LNCaP clone FGC (cell line): ENCODE measurements at places on chromosomes 1 and 21.

DNA sequence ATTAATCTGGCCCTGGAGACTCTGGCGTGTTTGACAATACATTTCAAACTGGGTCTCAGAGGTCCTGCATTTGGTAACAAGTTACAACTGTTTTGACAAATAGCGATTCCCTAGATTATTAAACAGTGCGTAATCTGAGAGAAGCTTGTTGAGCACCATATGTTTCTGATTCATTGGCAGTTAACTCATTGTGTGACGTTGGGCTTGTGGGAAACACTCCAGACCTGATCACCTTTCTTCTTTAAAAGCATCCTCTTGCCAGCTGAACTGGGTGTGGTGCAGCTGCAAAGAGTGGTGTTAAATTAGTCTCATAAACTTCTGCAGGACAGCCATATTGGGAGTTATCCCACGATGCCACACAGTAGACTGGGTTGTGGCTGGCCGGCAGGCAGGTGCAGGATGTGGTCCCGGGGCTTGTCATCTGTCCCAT is 82.7 kb downstream of the CDC7 start:
- DNase-seq: no peak

DNA sequence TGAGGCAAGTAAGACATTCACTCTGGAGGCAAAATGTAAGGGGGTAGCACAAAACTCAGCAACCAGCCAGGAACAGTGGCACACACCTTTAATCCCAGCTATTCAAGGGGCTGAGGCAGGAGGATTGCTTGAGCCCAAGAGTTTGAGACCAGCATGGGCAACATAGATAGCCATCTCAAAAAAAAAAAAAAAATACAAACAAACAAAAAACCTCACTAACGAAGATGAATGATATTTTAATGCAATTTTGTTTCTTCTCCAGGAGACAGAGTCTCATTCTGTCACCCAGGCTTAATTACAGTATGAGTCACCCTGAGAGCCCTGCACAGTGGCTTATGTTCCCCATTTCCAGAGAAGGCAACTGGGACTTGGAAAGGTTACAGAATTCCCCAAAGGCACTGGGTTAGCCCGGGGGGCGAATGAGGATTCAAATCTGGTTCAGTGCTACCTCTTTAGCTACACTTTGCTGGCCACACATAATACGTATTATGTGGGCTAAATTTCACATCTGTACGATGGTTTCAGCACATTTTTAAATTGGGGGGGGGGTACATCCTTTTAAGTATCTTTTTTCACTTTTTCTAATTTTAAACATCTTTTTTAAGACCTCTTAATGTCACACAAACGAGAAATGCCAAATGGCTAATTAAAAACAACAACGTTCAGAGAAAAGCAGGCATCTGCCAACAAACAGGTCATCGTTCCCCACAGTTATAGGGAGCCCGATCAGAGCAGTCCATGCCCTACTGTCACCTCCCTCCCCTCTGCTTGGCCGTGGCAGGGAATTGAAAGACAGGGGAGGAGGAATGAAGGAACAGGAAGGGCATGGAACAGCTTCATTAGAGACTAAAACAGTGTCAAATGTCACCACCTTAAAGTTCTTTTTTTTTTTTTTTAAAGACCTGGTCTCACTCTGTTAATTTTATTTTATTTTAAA is 3.5 kb downstream of the CELA2A start:
- no peak for DNase-seq

GRCh38 chr1:80154176-80154575 is 1147.6 kb upstream of the ADGRL4 start:
- no peak for DNase-seq

GRCh38 chr1:91803847-91804545 is 82.0 kb downstream of the TGFBR3 start:
- no peak for DNase-seq

DNA sequence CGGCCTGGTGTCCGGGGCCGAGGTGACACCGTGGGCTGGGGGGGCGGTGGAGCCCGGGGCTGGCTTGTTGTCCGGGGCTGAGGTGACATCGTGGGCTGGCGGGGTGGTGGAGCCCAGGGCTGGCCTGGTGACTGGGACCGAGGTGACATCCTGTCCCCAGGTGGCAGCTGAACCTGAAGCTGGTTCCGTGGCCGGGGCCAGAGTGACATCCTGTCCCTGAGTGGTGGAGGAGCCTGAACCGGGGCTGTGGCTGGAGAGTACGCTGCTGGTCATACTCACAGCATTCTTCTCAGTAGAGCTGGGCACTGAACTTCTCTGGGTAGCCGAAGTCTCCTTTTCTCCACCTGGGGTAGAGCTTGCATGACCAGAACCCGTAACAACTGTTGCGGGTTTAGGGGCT is 15.8 kb downstream of the THBS3 start:
- no peak for DNase-seq

- no peak for DNase-seq
Measured at GRCh38 chr1:188582911-188583532, 1754.3 kb downstream of the PLA2G4A start.

- no peak for DNase-seq
Measured at GRCh38 chr1:57473448-57473847, 49.6 kb upstream of the DAB1 start.

DNA sequence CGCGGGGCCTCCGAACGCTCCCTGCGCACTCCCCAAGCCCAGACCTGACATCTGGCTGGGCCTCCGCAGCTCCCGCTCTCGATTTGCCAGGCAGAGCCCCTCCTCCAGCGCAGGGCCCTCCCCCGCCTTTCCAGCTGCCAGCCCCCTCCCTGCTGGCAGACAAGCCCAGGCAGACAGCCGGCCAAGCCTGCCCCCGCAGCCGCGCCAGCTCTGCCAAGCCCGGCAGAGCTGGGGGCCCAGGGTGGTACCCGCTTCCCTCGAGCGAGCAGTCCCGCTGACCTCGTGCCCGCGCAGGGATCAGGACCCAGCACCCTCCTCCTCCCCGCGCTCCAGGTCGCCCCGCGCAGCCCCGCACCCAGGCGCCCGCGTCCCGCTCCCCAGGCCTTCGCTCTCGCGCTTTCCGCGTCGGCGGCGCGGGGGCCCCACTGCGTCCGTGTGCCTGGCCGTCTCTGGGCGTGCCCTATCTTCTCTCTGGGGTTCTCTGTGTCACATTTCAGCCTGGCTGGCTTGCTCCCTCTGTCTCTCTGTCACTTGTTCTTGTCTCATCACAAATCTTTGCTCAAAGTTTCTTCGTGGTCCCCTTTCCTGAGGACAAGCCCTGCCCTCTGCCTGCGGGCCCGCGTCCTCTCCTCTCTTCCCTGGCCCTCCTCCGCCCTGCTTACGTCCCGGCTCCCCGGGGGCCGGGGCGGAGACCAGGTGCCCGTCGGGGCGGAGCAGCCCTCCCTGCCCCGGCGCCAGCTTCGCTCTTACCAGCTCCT is 580 bp downstream of the INKA2 start:
- peak; percentile 21 for DNase-seq

- DNase-seq: peak; percentile 75
Measured at GRCh38 chr1:46719689-46720088, 775 bp upstream of the EFCAB14 start.

- DNase-seq: no peak
Measured at GRCh38 chr1:69058454-69058853, 509.3 kb upstream of the LRRC7 start.

DNA sequence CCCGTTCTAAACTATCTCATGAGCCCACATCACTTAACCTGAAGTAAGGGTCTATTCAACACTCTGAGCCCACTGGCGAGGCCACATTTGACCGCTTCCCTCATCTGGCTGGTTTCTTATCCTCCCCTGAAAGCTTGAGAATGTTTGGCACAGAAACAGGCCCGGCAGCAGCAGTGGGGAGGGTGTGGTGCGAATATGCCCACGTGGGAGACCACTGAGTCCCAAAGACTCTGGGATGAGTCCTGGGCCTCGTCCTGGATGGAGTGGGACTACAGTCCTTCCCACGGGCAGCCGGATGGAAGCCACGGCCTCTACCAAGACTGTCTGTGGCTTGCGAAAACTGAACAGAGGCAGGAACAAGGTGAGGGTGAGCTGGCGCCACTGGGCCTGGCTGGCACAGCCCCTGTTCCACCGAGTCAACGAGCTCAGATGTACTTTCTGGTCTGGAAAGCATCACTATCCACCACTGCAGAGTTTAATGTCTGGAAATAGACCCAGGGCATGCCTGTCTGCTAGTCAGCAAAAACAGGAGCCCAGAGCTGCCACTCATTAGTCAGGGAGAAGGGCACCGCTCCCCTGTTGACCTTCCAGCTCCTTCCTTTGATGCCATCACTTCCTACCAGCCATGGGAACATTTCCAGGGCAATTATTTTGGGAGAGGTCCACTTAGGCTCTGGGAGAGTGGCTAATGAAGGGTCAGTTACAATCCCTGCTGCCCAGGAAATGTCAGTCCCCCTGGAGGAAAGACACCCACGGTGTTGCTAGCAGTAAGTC is 386.6 kb downstream of the MATN1 start:
- no peak for DNase-seq

DNA sequence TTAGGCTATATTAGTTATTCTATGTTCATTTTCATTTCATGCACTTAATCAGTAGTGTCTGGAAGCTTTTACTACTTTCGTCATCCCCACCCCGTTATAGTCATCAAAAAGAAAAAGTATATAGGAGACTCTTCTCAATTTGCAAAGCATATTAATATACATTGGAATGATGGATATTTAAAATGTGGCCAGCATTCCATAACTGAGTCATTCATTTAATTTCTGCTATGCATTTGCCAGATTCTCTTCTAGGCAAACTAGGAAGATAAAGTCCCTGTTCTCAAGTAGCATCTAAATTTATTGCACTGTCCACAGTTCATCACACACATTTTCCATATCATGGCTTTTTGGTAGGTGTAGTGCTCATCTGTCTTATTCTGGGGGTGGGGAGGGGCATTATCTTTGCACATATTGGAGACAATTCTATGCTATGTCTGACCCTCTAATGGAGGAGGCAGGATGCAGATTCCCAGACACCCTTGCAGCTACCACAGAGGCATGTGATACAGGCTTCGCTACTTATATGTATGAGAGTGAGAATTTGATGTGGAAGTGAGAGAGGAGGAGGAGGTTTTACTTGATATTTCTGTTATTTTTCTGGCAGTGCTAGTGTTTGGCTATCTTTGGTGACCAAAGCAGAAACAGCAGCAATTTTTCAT is 125.8 kb downstream of the CTH start:
- DNase-seq: no peak

- DNase-seq: no peak
Measured at GRCh38 chr1:209434066-209434465, 149.4 kb upstream of the CAMK1G start.

DNA sequence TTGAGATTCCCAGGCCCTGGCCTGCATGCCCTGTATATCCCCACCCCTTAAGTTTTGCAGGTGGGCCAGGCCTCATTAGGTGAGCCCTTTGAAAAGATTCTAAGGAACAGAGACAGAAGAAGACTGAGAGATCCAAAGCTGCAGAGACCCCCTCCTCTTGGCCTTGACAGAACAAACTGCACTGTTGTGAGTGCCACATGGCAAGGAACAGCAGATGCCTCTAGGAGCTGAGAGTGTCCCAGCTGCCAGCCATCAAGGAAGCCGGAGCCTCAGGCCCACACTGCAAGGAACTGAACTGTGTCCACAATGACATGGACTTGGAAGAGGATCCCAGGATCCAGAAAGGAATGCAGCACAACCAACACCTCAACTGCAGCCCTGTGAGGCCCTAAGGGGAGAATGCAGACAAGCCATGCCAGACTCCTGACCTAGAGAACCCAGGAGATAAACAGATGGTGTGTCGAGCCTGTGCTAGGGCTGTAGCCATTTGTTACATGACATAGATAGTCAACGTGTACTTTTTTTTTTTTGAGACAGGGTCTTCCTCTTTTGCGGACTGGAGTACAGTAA is 182.7 kb downstream of the AJAP1 start:
- no peak for DNase-seq

- DNase-seq: no peak
Measured at GRCh38 chr1:219587801-219588561, 24.9 kb downstream of the ZC3H11B start.

DNA sequence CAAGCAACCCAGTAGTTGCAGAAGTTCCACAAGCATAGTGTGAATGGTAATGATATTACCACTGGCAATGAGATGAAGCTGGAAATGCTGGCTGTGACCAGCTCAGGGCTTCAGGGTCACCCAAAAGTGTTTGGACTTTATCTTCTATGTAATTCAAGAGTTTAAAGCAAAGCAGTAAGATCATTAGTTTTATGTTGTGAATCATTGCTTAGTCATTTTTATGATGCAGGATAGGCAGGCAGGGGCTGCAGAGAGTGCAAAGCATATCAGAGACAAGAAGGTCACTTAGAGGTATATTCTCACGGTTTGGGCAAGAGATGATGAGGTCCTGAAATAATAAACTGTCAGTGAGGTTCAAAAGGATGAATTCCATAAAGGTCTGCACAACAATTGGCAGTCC is 147.4 kb downstream of the OLFM3 start:
- no peak for DNase-seq

- DNase-seq: no peak
Measured at GRCh38 chr1:182672487-182672836, 11.9 kb downstream of the RGS8 start.

DNA sequence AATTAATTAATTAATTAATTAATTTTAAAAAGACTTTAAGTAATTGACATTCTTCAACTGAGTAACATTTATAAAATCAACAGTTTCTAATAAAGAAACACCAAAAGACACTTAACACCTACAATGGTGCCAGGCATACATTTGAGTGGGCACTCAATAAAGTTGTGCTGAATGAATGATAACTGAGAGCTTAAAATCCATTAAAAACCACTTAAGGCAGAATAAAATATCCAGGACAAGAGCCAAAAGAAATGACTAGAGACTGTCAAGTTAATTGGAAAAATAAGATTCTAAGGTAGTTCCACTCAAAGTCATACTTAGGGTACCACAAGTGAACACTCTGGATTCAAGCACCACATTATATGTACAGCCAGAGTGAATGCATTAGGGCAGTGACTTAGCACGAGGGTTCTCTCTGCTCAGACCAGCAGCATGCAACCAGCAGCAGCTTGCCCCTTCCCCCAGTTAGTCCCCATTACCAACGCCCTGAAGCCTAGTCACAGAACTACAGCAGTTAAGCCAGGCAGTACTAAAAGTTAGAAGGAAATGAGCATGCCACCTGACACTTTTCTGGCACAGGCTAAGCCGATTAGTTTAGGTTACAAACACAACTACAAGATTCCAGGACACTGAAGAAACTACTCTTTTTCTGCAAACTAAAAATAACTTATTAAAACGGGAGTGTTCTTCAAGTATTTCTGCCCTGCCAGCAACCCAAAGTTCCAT is 46.5 kb downstream of the LUZP1 start:
- DNase-seq: no peak

- no peak for DNase-seq
Measured at GRCh38 chr1:214026985-214027384, 39.2 kb downstream of the PROX1 start.

DNA sequence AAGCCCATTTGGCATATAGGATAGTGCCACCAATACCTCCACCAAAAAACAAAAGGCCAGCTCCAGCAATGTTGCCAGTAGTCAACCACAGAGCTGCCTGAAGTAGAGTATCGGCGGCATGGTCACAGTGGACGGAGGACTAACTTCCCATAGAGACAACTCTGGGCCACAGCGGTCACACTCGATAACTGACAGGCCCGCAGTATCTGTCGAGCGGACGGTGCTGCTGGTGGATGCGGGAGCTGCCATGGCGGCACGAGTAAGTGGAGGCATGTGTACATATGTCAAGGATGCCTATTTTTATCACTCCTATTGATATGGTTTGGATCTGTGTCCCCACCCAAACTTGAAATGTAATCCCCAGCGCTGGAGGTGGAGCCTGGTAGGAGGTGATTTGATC is 4.1 kb downstream of the KRTAP12-1 start:
- no peak for DNase-seq

GRCh38 chr1:200530623-200531261 is 89.8 kb downstream of the KIF14 start:
- DNase-seq: no peak
